Fibroblast of the aortic adventitia (primary cell): ENCODE measurements at places on chromosomes 4 and X. TPM values are rescaled to one million over a fixed set of nuclear protein-coding genes. Genes with fewer than 3 reads are reported as not detected.

The AGTR2 gene
- total RNA-seq = not detected in 2 replicates

The TRIM60 gene
- not detected in 2 replicates for total RNA-seq

The UGT2B15 gene
- not detected in 2 replicates for total RNA-seq

The NFXL1 gene
- 7.1 and 9.0 TPM in 2 replicates for total RNA-seq

The KLHL15 gene
- total RNA-seq = 7.0 and 13.2 TPM in 2 replicates

The NUP62CL gene
- total RNA-seq = 0.09 TPM in 1 of 2 replicates, not detected in the other

The CTAG1A gene
- not detected in 2 replicates for total RNA-seq

The PNMA6F gene
- total RNA-seq = not detected in 2 replicates

The ARMCX1 gene
- total RNA-seq = 52.0 and 104 TPM in 2 replicates

The SLC38A5 gene
- 10.2 and 97.0 TPM in 2 replicates for total RNA-seq

The SPANXB1 gene
- total RNA-seq = not detected in 2 replicates
